ENCODE measurements at places on chromosomes 12 and 14. TPM values are rescaled to one million over a fixed set of nuclear protein-coding genes. Genes with fewer than 3 reads are reported as not detected.

GRCh38 chr12:111359914-111360276 lies 9.0 kb downstream of the PHETA1 start:
- no peaks in the 10 kb centered on the region for H3K36me3 ChIP-seq
- DNase-seq = no peak
- H3K4me1 ChIP-seq = no peaks in the 10 kb centered on the region
- no peaks in the 10 kb centered on the region for H3K27me3 ChIP-seq
- no peak overlapping the region for H3K27ac ChIP-seq

Gene KIF26A
- total RNA-seq = 5.9 TPM

- H3K36me3 ChIP-seq = no peaks in the 10 kb centered on the region
- DNase-seq = no peak
- H3K4me1 ChIP-seq = no peaks in the 10 kb centered on the region
- H3K27me3 ChIP-seq = no peaks in the 10 kb centered on the region
- H3K27ac ChIP-seq = no peak overlapping the region
Observed at GRCh38 chr12:100745378-100746071, 49.1 kb upstream of the ANO4 start.

GRCh38 chr12:108635997-108636808 lies 2.5 kb upstream of the SELPLG start:
- H3K4me3 ChIP-seq = no peak overlapping the region
- H3K36me3 ChIP-seq = no peaks in the 10 kb centered on the region
- DNase-seq = no peak

DNA sequence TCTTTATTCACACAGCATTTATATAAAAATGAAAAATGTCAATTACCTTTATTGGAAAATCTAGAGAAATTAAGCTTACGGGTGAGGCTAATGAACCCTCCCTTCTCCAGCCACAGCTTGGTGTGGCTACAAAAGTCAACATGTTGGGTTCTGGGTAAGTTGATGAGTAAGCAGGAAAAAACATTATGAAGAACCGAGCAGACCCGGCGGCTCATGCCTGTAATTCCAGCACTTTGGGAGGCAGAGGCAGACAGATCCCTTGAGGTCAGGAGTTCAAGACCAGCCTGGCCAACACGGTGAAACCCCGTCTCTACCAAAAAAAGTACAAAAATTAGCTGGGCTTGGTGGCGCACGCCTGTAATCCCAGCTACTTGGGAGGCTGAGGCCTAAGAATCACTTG lies 10.9 kb downstream of the NAA25 start:
- H3K27me3 ChIP-seq = no peaks in the 10 kb centered on the region
- no peak overlapping the region for H3K27ac ChIP-seq
- H3K4me3 ChIP-seq = no peak overlapping the region
- H3K36me3 ChIP-seq = peaks cover 47% of the 10 kb centered on the region

GRCh38 chr12:104686196-104686595 lies 229.4 kb downstream of the CHST11 start:
- peaks cover 35% of the 10 kb centered on the region for H3K4me1 ChIP-seq
- DNase-seq = no peak
- H3K4me3 ChIP-seq = no peak overlapping the region
- no peak overlapping the region for H3K27ac ChIP-seq
- no peaks in the 10 kb centered on the region for H3K27me3 ChIP-seq
- H3K36me3 ChIP-seq = no peaks in the 10 kb centered on the region

- no peak for DNase-seq
- H3K4me1 ChIP-seq = peaks cover 49% of the 10 kb centered on the region
- no peaks in the 10 kb centered on the region for H3K36me3 ChIP-seq
Observed at GRCh38 chr12:111404362-111405148, 1.2 kb upstream of the SH2B3 start.

DNA sequence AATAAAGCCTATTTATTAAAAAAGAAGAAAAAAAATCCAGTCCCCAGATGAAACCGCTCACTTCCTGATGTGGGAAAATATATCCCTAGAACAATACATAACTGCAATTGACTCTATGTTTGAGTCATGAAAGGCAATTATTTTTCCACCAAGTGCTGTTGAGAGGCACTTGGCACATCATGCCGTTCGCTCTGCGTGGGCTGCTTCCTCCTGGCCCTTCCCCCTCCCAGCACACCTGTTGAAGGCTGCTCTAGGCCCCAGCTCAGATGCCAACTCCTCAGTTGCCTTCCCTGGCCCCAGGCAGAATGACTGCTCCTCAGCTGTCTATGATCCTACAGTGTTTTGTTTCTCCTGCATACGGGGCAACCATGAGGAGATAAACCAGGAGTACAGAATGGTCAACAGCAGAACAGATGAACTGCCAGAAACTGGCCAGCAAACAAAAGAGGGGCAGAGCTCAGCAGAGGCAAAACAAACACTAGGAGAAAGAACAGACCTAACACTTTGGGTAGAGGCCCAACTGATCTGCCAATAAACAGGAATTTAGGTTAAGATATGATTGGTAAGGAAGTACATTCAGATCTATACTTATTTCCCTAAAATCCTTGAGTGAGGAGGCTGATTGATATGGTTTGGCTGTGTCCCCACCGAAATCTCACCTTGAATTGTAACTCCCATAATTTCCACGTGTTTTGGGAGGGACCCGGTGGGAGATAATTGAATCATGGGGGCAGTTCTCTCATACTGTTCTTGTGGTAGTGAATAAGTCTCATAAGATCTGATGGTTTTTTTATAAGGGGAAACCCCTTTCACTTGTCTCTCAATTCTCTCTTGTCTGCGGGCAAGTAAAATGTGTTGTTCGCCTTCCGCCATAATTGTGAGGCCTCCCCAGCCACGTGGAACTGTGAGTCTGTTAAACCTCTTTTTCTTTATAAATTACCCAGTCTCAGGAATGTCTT lies 58.6 kb downstream of the SLC38A1 start:
- H3K27me3 ChIP-seq = no peaks in the 10 kb centered on the region
- no peak overlapping the region for H3K4me3 ChIP-seq
- H3K36me3 ChIP-seq = peaks cover under 1% of the 10 kb centered on the region
- H3K4me1 ChIP-seq = peaks cover 13% of the 10 kb centered on the region
- peak overlapping the region; percentile 39 for H3K27ac ChIP-seq
- DNase-seq = peak; percentile 84

Gene ACRBP
- total RNA-seq = 3.8 TPM

GRCh38 chr12:82866946-82867345 lies 180.2 kb downstream of the TMTC2 start:
- no peak for DNase-seq
- H3K27ac ChIP-seq = no peak overlapping the region
- no peak overlapping the region for H3K4me3 ChIP-seq
- no peaks in the 10 kb centered on the region for H3K36me3 ChIP-seq

Data from upper lobe of right lung (tissue), 1 donor.